ENCODE measurements at places on chromosomes 7 and 10.

DNA sequence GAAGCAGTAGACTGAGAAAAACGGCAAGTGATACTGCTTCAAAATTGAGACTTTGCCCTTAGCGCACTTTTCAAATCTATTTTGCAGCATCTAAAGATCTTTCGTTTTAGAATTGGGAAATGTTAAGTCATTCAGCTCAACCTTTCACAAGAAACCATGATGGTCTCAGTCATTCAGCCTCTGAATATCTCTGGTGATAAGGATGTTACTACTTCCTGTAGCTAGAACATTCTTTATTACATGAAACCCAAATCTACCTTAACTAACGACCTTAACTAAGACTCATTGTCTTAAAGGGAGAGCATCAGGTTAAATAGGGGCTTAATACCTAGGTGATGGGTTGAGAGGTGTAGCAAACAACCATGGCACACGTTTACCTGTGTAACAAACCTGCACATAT, 26.4 kb upstream of the AKR1B10 start:
- DNase-seq, result no peak

DNA sequence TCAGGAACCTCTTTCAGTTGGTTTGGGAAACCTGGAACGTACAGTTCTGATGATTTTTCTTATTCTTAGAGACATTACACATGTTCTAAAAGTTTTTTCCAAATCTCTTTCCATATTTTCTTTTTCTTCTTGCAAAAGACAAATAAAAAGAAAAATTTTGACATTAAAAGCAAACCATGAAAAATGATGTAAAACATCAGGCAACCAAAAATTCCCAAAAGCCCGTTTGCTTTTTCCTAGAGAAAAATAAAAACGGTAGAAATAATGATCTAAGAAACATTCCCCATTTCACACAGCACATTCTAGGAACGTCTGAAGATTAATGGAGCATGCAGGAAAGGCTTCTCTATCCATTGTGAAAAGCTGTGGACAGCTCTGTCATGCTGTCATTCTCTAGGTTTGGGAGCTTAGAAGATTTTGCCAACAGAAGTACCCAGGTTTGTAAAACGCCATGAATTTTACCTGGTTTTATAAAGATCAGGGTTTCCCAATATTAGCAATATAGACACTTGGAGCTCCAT, 11.2 kb upstream of the PRTFDC1 start:
- DNase-seq, result no peak

DNA sequence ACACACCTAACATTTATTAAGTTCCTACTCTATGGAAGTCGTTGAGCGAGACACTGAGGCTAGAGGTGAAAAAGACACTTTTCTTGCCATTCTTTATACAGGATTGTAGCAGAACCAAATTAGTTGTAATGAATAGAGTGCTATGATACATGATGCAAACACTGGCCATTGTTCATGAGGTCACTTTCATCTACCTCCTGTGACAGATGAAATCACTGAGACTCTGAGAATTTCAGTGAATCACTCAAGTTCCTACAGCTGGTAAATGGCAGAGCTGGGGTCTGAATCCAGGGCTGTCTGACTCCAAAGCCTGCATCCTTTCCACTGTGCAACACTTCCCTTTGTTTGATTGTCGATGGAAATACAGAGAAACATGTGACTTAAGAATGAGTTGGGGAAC, 657.6 kb downstream of the LRMDA start:
- DNase-seq, result no peak

GRCh38 chr10:24958091-24958720, 5.8 kb upstream of the PRTFDC1 start:
- no peak for DNase-seq

- DNase-seq, result no peak
These were observed 277.7 kb downstream of the ANKRD7 start for GRCh38 chr7:118502235-118502634.

DNA sequence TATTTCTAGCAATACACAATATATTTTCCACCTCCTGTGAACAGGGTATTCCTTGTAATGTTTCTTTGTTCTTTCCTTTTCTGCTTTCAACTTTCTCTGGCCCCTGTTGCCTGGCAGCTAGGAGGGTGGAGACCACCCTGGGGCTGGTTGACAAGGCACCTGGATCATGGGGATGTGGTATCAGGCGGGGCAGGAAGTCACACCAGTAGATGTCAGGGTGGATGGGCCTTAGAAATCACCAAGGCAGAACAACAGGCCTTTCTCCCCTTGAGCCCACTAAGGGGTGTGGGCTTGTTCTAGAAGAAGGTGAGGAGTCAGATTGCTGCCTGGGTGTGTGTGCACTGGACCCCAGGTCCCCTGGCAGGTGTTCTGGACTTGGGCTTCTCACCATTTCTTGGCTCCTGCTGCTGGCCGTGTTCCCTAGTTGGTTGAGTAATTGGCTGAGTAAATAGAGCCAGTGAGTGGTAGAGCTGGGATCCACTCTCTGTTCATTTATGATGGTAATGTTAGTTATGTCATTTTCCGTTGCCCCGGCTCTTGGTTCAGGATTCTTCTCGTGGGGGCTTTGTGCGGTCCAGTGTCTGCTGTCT, 24.9 kb downstream of the ZNF783 start:
- no peak for DNase-seq

GRCh38 chr7:30965372-30965771, 1.6 kb downstream of the GHRHR start:
- DNase-seq, result no peak

- no peak for DNase-seq
These were observed 1043.2 kb upstream of the C7orf33 start for GRCh38 chr7:147547252-147547897.

DNA sequence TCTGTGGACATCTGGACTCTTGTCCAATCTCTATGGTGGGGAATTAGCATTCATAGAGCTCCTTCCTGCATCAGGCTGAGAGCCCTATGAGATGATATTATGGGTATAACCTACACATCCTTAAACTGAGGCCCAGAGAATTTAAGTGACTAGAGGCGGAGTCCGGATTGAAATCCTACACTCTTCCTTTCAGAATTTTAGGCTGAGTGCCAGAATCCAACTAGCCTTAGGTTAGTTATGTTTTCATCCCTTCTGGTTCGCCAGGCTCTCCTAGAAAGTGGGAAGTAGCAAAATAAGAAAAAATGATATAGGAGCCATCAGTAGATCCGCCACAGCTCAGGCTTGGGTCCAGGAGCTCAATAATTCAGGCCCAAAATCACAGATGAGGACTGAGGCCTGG, 212.5 kb downstream of the GLI3 start:
- DNase-seq, result no peak

GRCh38 chr7:134593530-134594392, 44.9 kb downstream of the AKR1B15 start:
- DNase-seq, result no peak

- DNase-seq, result no peak
These were observed 68.3 kb downstream of the NAMPT start for GRCh38 chr7:106216517-106216922.

DNA sequence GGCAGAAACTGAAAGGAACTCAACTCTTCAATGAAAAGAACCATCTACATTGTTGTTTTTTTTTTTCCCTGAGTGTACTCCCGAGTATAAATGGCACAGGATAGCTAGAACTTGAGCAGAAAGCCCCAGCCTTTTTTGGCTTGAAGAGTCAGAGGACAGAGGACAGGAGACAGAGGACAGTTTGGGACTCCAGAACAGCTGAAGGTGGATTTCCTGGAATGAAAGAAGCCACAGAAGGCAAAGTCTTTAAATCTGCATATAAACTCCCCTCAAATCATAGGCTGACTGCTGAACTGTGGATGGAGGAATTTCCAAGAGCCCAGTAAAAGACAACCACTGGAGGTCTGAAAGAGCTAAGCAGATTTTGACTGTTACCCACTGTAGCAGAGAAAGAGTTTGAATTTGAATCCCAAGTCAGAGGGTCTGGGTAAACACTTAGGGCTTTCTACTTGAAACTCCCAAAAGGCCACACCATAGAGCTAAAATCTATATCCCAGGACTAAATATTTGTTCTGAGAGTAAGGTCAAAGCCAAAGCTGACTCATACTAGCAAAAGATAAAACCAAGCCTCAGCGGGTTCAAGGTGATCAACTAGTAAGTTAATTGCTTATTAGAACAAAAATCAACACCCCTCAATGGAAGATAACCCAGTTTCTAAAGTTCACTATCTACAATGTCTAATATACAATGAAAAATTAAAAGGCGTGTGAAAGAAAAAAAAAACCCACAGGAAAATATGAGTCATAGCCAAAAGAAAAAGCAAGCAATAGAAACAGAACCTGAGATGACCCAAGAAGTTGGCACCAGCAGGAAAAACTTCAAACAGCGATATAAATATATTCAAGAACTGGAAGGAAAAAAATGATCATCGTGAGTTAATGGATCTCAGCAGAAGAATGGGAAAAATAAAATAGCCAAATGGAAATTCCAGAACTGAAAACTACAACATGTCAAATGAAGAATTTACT, 1.8 kb upstream of the OPN1SW start:
- DNase-seq, result no peak

DNA sequence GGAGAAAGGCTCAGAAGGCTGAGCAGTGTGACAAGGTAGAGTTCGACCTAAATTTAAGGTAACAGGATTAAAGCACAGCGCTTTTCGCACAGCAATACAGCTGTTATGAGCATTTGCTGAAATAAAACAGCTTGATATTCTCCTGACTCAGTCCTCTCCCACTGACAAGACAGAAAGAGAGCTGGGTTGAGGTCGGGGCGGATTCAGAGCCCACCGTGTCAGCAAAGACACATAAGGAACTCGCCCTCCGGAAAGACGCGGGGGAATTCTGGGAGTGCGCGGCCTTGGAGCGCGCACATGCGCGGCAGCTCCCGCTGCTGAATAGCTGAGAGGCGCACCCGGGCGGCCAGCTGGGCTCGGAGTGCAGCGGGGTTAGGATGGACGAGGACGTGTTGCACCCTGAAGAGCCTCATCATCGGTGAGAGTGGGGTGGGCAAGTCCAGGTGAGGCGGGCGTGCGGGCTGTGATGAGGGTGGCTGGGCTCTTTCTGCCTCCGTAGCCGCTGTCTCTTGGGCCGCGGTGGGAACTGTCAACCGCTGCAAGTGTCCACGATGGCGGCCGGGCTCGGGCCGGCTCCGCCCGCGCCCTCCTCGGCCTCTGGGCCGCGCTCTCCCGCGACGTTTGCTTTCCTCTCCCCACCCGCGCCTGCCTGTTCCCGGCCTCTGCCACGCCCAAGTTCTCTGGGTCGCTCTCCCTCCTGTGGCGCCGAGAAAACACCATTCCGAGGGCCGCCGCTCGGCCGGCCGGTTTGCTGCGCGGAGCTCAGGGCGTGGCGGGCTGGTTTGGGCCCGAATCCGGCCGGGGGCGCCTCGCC, 120.6 kb downstream of the LYZL1 start:
- peak; percentile 29 for DNase-seq

- no peak for DNase-seq
These were observed 400.9 kb downstream of the SORCS3 start for GRCh38 chr10:105041956-105042355.

DNA sequence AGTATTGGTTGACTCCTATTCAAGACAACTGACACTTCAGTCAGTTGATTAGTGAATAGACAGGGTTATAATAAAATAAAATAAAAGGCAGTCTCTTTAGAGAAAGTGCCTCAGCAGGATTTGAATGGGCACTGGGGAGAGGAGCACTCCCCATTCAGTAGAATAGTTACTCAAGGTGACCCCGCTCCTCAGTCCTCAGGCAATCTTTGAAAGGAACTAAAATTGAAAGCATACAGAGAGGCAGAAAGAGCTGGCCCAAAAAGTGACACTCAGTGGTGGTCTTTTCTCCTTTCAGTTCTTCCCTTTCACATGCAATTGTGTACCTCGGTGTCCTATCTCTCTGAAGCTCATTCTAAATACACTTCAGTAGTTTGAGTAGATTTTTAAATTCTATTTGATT, 47.4 kb upstream of the MACC1 start:
- no peak for DNase-seq

- no peak for DNase-seq
These were observed 14.1 kb upstream of the DLG5 start for GRCh38 chr10:77940627-77941026.

- DNase-seq, result no peak
These were observed 55.7 kb downstream of the ANKMY2 start for GRCh38 chr7:16589881-16590280.

- DNase-seq, result no peak
These were observed 60.2 kb downstream of the CHST15 start for GRCh38 chr10:124032971-124033886.

DNA sequence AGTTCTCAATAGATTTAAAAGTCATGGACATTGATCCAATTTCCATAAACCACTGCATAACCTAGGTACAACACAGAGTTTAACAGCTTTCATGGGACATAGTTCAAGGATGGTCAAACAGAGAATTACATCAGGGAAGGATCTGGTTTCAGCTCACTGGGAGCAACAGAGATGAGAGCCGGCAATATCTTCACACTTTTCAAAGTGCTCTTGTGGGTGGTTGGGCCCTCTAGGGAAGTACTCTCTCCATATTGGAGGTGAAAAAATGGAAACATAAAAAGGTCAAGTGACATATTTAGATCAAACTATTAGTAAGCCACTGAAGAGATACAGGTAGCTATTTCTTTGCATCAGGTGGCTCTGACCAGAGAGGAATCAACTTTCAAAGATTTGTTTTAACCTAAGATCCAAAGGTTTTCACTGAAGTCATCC, 61.8 kb upstream of the LRRN3 start:
- no peak for DNase-seq

DNA sequence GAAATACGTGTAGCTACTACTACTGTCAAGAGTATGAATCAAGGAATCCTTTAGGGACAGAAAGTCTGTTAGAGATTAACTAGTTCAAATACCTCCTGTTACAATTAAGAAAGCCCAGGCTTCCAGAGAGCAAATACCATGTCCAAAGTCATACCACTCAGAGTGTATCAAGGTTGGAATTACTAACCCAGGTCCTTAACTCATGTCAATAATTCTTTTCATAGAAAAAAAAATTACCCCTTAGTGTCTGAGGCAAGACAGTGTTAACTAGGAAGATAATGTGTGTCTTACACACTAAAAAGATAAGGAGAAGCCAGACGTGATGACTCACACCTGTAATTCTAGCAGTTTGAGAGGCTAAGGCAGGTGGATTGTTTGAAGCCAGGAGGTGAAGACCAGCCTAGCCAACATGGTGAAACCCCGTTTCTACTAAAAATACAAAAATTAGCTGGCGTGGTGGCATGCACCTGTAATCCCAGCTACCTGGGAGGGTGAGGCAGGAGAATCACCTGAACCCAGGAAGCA, 423.4 kb downstream of the SORCS1 start:
- no peak for DNase-seq

Data from stimulated activated CD4-positive, alpha-beta T cell treated with anti-CD3 and anti-CD28 coated beads, Interleukin-2, amount 100 ng/mL, for 48 hours (primary cell).